ENCODE measurements at places on chromosomes 5 and 9.

- DNase-seq: no peak
These were observed 5.9 kb downstream of the TRIO start for GRCh38 chr5:14148890-14149671.

DNA sequence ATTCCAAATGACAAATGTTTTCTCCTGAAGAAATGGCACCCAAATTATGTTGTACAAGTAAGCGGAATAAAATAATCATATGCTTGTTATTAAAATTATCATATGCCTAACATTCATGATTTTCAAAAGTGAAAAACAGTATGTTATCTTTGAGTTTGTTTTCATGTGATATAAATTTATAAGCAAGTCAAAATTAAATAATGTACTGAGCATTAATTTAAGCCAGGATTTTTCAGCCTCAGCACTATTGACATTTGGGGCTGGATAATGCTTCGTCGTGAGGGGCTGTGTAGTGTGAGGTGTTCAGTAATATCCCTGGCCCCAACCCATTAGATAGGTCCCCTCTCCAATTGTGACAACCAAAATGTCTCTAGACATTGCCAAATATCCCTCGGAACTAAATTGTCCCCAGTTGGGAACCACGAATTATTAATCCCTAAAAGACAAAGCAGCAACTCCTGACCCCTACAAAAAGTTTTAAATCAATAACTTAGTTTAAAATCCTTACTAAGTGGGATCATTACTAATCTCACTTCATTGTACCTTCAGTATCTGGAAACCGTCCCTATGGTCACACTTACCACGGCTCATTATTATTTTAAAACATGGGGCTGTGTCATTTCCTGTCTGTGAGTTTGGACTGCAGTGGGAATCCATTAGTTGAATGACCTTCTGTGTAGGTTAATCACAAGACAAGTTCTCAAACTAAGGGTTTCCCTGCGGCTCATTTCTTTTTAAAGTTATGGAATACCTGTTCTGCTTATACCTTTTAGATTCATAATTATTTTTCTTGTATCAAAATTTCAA is 1.3 kb upstream of the NNT start:
- no peak for DNase-seq

DNA sequence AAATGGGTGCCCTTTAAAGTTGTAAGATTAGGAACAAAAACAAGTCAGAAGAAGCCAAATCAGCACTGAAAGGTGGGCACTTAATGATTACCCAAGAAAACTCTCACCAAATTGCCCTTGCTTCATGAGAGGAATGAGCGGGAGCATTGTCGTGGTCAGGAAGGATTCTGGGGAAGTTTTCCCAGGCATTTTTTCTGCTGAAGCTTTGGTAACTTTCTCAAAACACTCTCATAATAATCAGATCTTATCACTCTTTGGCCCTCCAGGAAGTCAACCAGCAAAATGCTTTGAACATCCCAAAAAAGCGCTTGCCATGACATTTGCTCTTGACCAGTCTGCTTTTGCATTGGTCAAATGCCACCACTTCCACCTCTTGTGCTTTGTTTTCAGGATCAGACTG is 10.4 kb upstream of the PCDHGC3 start:
- no peak for DNase-seq

DNA sequence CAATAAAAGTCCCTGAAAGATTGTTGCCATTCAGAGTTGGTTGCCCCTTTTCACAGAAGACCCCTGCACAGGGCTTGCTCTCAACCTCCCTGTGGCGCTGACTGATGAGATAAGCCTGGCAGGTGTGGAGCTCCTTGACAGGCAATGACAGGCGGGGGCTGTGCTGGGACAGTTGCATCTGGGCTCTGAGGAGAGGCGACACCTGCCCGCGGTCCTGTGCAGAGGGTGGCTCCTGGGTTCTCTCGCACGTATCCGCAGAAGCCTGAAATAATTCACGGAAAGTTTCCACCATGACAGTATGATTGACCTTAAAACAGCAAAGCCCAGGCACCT is 19.8 kb upstream of the EXOC3 start:
- no peak for DNase-seq

DNA sequence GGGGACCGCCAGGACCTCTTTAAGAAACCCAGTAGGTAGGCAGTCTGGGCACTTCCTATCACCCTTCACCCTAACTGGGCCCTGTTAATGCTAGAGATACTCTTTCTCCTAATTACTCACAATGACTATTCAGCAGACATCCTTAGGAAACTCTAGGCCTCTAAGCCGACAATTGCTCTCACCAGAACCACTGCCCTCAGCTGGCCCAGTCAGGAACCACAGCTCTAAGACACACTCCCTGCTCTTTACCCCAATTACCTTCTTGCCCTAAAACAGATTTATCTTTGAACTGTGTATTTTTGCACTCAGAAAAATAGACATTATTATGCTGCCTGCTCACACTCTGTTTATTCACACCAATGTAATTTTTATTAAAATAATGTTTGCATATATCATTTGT is 432.6 kb upstream of the SLC30A5 start:
- DNase-seq: no peak

- DNase-seq: no peak
These were observed 820.8 kb upstream of the EDIL3 start for GRCh38 chr5:85205430-85205829.

Measured in T1000 (cell line).